ENCODE measurements at places on chromosomes 12 and 14. TPM values are rescaled to one million over a fixed set of nuclear protein-coding genes. Genes with fewer than 3 reads are reported as not detected.
A peak's percentile ranks its signal among the peaks of the same experiment; 100 is the strongest.

Gene PPFIA2
- total RNA-seq: not detected

Gene OSBPL8
- total RNA-seq: 66.5 TPM

Gene FAIM2
- total RNA-seq: 0.21 TPM

DNA sequence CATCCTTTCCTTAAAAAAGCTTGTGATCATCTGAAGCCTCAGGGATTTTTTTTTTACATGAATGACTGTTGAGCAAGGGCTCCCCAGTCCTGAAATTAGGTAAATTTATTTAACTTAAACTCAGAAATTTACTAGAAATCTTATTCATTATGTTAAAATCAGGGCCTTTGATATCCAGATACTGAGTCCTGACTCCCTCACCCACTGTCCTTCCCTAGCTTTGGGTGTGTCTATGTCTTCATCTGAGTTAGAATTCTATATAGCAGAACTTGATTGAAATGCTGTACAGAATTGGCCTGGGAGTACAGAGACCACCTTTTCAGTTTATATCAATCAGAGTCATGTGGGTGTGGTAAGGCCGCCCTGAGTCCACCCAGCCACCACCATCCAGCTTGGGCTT, 260.0 kb downstream of the CACNA1C start:
- no peak for DNase-seq

DNA sequence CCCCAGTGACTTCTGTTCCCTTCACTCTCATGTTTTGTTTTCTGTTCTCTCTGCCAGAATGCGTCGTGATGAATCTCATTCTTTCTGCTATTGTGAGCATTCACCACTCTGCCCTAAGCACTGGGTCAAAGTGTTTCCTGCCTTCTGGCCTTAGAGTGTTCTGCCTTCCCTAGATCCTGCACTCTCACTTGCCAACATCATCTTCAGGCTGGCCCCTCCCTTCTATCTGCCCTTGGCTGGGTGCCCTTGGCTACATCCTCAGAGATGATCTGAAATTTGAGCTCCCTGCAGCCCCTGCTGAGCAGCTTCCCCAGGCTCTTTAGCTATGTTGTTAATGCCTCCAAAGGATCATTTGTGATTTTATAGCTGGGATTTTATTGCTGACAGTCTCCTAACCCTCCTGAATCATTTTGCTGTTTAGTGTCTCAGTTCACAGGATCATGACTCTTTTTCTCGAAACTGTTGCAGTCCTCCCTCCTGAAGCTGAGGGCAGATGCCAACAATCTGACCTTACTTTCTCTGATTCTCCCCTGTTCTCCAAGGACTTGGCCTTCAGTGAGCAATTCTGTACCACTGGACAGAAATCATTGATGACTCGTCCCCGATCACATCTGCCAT, 4.5 kb downstream of the DHRS2 start:
- peak; percentile 40 for DNase-seq

GRCh38 chr12:118870551-118870950, 110.8 kb upstream of the SRRM4 start:
- DNase-seq: no peak

GRCh38 chr14:76267322-76268046, 108.5 kb upstream of the ESRRB start:
- DNase-seq: no peak

DNA sequence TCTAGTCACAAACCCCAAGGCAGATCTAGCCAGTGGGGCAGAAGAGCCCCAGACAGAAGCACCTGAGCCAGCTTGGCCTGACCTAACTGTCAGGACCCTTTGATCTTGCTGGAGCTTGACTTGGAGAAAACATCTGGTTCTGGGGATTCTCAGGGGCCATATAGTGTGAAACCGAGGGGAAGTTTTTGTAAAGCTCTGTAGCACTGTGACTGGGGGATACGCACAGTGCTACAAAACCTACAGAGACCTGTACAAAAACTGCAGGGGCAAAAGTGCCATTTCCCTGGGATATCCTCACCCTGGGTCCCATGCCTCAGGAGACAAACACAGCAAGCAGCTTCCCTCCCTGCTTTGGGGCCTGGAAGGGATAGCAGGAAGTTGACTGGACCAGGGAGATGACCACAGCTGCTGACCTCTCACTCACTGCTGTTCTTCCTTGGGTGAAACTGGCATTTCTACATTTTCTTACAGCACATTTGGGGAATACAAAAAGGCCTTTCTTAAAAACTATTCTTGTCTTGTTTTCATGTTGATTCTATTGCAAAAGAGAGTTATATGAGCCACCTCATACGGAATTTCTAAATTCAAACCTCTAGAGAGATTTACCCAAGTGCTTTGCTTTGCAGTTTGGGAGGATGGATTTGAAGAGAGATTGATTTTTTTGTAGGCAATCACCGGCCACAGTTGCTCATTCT, 140.0 kb downstream of the DAD1 start:
- DNase-seq: no peak

DNA sequence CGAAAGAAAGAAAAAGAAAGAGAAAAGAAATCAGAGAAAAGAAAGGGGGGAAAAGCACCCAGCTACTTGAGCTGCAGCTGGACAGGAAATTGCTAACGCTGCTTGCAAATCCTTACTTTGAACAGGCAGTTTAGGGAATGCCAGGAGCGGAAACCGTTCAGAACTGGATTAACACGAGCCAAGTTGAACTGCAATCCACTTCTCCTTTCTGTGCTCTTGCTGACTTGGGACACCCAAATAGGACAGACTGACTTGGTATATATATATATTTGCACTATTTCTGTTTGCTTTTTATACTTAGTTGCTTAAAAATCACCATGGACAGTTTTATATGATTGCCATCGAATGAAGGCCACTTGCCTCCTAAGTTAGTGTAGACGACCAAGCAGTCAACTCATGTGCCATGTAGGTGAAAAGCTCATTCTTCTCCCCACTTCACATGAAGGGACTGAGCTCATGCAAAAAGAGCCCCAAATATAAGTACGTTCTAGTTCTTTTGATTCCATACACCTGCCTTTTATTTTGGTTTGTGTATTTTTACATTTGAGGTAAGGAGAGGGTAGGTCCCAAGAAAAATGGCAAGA, 5.5 kb downstream of the DUSP6 start:
- peak; percentile 35 for DNase-seq

- DNase-seq: no peak
Observed at GRCh38 chr14:60651796-60652673, 2.8 kb upstream of the SIX1 start.

- no peak for DNase-seq
Observed at GRCh38 chr14:50099335-50099734, 17.0 kb downstream of the VCPKMT start.

- DNase-seq: no peak
Observed at GRCh38 chr12:105812366-105812765, 326.4 kb downstream of the NUAK1 start.

- DNase-seq: no peak
Observed at GRCh38 chr12:15782667-15783066, 6.5 kb downstream of the EPS8 start.

GRCh38 chr12:81468206-81468605, 290.9 kb downstream of the PPFIA2 start:
- no peak for DNase-seq

GRCh38 chr14:31212893-31213292, 5.3 kb upstream of the HECTD1 start:
- DNase-seq: no peak

GRCh38 chr12:15004421-15004820, 31.6 kb downstream of the PDE6H start:
- no peak for DNase-seq

GRCh38 chr12:15532364-15532977, 210.2 kb downstream of the PTPRO start:
- DNase-seq: peak; percentile 73
